Epithelial cell of prostate (primary cell): ENCODE measurements at places on chromosomes 3 and 15.

DNA sequence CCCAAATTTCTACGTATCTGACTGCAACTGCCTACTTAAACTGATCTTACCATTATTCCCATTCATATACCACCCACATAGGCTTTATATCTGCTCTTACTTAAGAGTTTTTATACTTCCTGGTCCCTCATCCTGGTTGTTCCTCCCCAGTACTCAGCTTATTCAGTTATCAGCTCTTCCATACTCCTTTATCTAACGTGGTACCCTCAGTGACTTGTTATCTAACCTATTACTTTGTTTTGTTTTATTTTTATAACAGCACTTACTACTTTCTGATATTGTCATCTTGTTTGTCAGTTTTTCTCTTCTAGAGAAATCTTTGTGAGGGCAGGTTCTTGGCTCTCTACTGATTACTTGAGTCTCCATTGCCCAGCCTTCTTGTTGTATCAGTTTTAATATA lies 100.6 kb downstream of the ZNF609 start:
- no peak for DNase-seq

DNA sequence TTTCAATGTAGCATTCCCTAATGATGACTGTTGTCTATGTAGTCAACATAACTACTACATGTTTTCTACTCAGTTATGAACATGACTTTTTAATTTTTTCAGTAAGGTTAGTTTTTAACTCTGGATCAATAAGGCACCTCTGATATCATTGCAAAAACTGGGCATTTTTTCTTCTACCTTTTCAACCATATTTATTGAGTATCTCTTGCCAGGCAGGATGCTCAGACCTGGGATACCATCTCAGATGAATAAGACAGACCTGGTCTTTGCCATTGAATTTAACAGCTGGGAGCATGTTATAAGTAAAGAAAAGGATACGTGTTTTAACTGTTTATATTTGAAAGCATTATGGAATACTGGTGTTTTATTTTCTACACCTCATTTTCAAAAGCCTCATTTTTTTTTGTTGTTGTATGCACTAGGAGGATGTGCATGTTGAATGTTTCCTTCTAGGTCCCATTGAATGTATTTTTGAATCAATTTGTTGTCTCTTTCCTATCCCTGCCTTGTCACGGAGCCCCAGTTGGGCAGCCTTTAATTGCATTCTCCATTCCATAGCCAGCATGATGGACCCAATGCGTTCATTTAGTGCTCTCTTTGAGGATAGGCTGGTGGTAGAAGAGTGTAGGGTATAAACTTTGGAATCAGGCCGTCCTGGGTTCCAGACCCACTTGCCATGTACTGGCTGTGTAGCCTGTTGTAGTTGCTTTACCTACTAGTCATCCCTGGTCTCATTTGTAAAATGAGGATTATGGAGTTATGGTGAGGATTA lies 3.7 kb downstream of the TGFBR2 start:
- DNase-seq, result no peak

- no peak for DNase-seq
Observed at GRCh38 chr3:39103791-39104552, 3.5 kb downstream of the GORASP1 start.

DNA sequence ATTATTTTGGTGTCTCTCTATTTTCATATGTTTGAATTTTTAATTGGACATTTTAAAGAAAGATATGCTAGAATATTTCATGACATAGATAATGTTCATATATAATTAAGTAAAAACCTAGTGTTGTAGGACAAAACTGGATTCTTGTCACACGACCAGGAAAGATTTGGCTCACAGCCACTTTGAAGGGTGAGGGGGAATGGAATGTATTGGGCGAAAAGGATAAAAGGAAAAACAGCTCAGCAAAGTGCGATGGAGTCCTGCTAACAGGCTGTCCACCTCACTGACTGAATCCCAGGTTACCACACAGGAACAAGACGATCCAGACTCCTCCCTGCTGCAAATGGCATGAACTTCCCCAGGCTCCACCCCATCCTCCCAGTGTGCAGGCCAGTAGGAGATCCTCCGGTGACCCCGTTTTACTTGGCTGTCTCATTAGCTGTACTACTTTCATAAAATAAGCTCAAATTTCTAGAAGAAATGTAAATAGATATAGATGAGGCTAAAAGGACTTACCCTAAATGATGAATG lies 186.2 kb downstream of the CD47 start:
- DNase-seq, result no peak

DNA sequence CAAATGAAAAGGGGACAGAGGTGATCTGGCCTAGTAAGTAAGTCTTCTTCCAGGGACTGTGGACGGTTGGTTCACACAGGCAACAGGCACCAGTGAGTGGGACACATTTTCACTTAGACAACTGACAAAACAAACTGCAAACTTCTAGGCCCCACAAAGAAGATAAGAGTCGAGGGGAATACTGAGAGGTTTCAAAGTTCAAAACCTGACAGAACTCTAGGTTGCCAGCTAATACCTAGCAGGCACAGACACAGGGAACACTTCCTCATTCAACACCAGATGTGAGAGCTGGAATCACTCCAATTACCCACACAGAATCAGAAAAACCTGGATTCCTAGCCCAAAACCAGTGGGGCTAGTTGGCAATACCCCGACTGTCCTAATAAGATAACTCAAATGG lies 621.7 kb downstream of the ZPLD1 start:
- no peak for DNase-seq

GRCh38 chr15:64163659-64164362 lies 989 bp upstream of the PPIB start:
- DNase-seq, result no peak

GRCh38 chr3:110650741-110651140 lies 420.9 kb upstream of the NECTIN3 start:
- no peak for DNase-seq

DNA sequence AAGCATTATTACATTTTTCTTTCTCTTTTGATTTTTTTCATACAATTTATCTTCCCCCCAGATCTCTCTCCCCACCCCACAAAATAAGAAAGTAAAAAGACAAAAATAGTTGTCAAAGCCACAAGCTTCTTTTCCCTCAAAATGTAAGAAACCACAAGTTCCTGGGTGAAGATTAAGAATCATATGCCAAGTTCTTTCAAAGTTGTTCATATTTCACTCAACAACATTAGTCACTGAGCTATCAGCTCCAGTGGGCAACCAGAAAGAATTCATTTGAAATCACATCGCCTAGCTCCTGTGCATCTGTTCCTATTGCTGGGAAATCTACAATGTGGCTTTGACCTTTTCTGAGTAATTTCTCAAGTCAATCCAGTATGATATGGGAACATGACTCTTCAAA lies 681.6 kb upstream of the ARPP21 start:
- DNase-seq, result no peak

- no peak for DNase-seq
Observed at GRCh38 chr3:42367903-42368302, 42.5 kb downstream of the LYZL4 start.

DNA sequence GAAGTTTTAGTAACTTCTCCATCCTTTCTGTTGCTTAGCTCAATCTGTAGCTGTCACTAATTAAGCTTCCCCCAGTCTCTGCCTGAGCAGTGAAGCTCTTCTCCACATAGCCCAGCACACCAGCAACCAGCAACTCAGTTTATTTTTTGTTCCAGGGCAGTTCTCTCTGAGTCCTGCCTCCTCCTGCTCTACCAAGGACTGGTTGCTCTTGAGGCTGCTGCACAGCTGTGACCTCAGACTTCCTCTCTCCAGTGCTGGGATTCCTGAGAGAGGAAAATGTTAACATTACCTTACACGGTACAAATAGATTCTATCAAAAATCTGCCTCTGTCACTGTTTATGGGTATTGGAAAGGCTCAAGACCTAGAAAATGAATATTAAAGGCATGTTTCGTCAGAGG lies 294.7 kb downstream of the OXSM start:
- DNase-seq, result no peak

DNA sequence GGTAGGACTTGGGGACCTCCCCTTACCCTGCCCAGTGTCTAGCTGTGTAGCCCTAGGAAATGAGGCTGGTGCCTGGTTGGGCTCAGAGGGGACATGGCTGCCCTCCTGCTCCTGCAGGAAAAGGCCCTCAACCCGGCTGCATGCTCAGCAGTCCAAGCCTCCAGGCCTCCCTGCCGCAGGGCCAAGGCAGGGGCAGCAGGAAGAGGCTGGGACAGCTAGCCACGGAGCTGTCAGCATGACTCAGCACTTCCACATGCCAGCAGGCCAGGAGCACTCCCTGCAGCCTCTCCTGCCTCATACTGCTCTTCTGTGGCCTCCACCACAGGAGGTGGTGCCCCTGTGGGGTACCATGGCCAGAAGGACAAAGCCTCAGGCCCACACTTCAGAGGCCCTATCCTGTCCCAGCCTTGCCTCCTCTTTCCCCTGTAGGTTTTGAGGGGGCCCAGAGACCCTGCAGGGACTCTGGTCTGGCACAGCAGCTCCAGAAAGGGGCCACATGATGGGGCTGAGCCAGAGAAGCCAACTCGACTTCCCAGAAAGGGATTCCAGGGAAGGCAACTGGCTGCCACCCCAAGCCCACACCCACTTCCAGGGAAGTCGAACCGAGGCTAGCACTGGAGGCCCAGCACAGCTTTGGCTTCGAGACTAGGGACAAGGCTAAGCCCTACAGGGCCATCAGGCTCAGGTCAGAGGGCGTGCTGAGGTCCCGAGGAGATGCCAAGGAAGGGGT lies 19.5 kb downstream of the TKT start:
- DNase-seq, result no peak

- DNase-seq, result no peak
Observed at GRCh38 chr15:77671362-77672056, 38.8 kb upstream of the LINGO1 start.

DNA sequence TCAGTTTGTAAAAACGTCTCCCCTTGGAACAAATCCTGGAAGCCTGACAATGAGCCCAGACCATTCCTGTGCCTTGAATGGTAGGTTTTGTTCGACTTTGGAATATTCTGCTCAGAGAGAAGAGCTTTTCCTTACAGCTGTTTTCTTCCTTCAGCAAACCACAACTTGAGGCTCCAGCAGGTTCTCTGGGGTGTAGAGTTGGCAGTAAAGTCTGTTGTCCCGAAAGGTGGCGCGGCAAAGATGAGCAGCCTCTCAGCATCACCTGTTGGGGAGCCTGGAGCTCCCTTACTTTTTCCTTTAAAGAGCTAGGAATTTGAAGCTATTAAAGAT lies 65.4 kb downstream of the BOC start:
- no peak for DNase-seq

GRCh38 chr3:171846597-171846996 lies 3.4 kb downstream of the TMEM212 start:
- no peak for DNase-seq

GRCh38 chr15:89806210-89806558 lies 8.5 kb downstream of the ANPEP start:
- no peak for DNase-seq

GRCh38 chr3:13707456-13707855 lies 158.5 kb downstream of the FBLN2 start:
- DNase-seq, result no peak

GRCh38 chr3:67894510-67894909 lies 240.1 kb upstream of the SUCLG2 start:
- no peak for DNase-seq

DNA sequence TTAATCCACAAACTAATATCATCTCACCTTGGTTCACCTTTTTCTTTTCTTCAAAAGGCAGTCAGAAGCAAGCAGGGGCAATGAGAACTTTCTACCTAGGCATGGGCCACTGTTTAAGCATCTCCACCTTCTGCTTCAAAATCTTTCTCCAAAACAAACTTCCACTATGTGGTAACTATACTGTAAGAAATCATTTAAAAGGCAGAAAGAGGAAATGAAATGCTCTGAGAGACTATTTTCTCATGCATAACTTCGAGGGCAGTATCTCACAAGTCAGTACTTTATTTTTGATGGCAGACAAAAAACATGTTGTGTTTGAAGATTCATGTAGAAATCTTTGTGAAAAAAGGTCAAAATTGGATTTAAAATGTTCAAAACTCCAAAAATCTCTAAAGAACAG lies 419.7 kb downstream of the ZBTB20 start:
- DNase-seq, result no peak

DNA sequence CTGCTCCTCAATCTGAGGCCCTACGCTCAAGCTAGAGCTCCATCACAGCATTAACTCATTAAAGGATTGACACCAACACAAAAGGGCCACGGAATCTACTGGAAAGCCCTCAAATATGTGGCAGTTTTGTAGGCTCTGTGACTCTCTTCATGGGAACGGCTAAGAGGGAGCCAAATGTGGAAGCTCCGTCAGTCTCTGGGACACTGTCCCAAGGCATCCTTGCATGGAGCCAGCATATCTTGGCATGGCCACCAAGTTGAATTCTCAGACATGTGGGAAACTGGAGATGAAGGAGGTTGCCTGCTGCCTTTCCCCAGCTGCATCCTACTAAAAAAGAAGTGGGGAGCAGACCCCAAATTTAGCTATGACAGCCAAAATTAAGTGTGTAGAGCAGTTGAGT lies 296.9 kb downstream of the NTRK3 start:
- DNase-seq, result no peak

GRCh38 chr15:33293713-33294334 lies 16.9 kb upstream of the RYR3 start:
- DNase-seq, result no peak

GRCh38 chr3:146221276-146221675 lies 29.6 kb downstream of the PLSCR4 start:
- no peak for DNase-seq

DNA sequence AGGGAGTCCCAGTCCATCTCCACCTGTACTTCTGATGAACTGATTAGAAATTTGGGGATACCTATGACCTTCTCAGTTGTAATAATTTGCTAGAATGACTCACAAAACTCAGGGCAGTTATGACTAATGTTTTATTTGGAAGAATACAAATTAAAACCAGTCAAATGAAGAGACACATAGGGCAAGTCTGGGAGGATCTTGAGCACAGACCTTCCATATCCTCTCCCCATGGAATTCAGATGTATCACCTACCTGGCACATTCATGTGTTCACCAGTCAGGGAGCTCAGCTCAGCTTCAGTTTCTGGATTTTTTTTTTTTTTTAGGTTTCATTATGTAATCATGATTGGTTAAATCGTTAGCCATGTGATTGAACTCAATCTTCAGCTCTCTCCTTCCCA lies 247.7 kb downstream of the VGLL3 start:
- no peak for DNase-seq

GRCh38 chr3:81270603-81271379 lies 490.7 kb downstream of the GBE1 start:
- DNase-seq, result no peak

GRCh38 chr3:43405888-43406642 lies 119.7 kb downstream of the SNRK start:
- DNase-seq, result no peak

GRCh38 chr3:48826451-48826850 lies 21.2 kb downstream of the PRKAR2A start:
- no peak for DNase-seq
